ENCODE measurements at places on chromosomes 16 and 17.

GRCh38 chr16:3690980-3691720 lies 26.2 kb downstream of the TRAP1 start:
- no peak for DNase-seq

DNA sequence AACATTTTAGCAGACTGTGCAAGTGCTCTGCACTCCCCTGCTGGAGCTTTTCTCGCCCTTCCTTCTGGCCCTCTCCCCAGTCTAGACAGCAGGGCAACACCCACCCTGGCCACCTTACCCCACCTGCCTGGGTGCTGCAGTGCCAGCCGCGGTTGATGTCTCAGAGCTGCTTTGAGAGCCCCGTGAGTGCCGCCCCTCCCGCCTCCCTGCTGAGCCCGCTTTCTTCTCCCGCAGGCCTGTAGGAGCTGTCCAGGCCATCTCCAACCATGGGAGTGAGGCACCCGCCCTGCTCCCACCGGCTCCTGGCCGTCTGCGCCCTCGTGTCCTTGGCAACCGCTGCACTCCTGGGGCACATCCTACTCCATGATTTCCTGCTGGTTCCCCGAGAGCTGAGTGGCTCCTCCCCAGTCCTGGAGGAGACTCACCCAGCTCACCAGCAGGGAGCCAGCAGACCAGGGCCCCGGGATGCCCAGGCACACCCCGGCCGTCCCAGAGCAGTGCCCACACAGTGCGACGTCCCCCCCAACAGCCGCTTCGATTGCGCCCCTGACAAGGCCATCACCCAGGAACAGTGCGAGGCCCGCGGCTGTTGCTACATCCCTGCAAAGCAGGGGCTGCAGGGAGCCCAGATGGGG lies 3.1 kb downstream of the GAA start:
- no peak for DNase-seq

- no peak for DNase-seq
Observed at GRCh38 chr17:40547785-40548478, 17.3 kb downstream of the CCR7 start.

- no peak for DNase-seq
Observed at GRCh38 chr16:64417711-64418227, 704.1 kb downstream of the CDH11 start.

GRCh38 chr17:33266611-33267010 lies 26.5 kb downstream of the ASIC2 start:
- DNase-seq = no peak

GRCh38 chr17:52537421-52537820 lies 378.9 kb upstream of the CA10 start:
- no peak for DNase-seq

GRCh38 chr16:66845791-66846221 lies 1.6 kb downstream of the CA7 start:
- DNase-seq = no peak

- DNase-seq = no peak
Observed at GRCh38 chr16:1218061-1218929, 6.8 kb downstream of the TPSG1 start.

- no peak for DNase-seq
Observed at GRCh38 chr17:30369995-30370394, 8.7 kb upstream of the CPD start.

DNA sequence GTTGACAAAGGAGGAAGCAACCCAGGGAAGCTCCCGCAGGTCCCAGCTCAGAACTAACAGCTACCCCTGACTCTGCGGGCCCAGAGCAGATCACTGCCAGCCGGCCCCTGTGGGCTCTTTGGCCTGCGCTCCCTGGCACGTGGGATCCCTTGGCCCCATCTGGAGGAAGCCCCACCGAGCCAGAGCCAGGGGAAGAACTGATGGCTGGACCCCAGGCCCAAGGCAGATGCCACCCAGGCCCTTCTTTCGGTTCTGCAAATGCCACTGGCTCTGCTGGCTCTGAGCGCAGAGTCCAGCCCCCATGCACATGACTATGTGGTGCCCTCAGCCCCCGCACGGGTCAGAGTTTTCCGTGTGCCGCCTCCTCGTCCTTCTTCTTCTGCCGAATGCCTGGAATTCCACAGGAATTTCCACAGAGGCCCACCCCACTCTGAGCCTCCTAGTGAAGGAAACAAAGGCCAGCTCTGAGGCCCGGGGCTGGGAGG lies 35.8 kb upstream of the SNN start:
- DNase-seq = peak; percentile 36

- DNase-seq = no peak
Observed at GRCh38 chr16:81195885-81196534, 42.5 kb upstream of the BCO1 start.

DNA sequence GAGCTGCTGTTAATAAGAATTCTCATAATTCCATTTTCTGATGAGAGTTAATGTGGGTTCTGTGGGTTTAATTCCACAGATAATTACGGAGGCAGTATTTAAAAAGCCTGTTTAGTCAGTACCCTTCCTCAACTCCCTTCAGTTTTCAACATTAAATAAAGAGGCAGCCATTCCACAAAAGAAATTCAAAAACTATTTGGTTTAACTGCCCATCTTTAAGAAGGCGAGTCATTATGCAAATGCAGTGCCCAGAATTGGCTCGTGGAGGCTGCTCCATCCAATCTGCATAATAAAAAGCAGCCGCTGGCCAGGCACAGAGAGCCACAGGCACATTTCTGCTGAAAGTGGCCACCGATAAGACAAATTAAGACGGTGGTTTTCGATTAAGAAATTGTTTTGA lies 194.4 kb upstream of the TOX3 start:
- no peak for DNase-seq

DNA sequence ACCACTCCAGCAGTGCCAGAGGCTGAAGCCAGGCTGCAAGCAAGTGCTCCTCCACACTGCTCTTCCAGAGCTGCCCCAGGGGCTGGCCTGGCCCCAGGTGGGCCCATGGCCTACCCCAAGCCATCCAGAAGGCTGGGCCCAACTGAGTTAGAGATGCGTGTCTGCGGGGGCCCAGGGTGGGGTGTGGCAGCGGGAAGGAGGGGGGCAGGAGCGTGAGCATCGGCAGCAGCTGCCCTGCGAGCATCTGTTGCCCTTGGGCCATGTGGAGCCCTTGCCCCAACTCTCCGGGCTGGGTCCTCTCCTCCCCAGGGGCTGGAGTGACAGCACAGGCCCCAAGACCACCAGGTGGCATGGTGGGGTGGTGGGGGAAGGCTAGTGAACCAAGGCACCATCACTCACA lies 7.3 kb upstream of the SREBF1 start:
- no peak for DNase-seq

DNA sequence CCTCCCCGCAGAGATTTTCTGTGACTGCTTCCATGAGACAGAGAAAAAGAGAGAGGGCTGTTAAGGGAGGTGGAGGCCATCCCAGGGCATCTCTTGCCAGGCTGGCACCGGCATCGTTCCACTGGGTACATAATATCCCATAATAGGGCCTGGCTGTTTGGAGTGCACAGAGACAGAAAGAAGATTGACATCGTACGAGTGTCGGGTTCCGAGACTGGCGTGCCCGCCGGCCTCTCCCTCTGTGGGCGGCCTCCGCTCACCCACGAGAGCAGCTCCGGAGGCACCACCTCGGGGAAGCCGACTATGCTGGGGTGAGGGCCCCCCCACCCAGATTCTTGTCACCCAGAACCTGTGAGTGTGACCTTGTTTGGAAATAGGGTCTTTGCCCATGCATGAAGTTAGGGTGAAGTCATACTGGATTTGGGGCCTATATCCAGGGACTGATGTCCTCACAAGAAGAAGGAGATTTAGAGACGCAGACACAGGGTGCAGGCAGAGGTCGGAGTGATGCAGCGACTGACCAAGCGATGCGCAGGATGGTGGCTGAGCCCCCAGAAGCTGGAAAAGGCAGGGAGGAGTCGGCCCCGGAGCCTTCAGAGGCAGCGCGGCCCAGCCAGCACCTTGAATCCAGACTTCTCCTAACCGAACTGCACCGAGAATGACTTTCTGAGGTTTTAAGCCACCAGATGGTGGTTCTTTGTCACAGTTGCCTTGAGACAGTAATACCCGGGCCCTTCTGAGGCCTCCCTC lies 101.8 kb upstream of the CIBAR2 start:
- no peak for DNase-seq

DNA sequence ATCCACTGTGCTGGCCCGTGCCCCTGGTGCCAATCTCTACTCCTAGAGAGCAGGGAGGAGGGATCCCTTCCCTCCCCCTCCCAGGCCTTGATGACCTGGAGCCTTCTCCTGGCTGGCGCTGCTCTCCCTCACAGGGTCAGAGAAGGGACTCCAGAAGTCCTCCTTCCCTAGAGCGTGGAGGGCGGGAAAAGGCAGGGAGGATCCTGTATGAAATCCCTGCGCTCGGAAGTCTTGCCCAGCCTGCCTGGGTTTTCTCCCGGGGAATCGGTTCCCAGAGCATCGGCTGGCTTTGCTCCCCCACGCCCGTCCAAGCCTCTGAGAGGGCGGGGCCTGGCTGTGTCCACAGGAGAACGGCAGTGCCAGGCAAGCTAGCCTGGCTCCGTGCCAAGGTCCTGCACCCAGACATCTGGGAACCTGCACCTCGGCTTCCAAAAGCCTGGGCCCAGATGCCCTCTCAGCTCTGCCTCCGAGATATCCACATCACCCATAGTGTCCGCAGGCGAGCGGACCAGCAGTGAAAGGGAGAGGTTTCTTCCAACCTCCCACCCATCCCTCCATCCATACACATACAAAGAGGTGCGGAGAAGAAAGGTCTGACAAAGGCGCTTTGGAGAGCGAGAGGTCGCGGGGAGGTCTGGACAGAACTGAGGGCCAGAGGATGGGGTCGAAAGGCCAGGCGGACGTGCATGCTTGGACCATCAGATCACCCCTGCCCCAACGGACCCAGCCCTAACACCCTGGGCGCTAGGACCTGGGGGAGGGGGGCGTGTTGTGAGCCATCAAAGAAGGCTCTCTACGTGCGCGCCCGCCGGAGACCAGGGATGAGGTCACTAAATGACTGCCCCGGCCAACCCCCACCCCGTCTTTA lies 1.1 kb downstream of the MPP2 start:
- no peak for DNase-seq

DNA sequence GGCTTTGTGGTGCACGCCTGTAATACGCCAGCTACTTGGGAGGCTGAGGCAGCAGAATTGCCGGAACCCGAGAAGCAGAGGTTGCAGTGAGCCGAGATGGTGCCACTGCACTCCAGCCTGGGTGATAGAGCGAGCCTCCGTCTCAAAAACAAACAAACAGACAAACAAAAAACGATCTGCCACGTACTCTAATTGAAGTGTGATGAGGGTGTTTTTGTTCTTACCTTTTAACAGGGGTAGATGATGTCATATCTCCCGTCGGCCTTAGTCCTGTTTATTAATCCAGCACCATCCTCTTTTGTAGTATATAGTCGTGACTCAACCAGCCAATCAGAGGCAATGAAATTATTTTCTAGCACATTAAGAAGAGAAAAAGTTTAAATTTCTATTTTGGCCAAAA lies 58.5 kb downstream of the IQCK start:
- DNase-seq = no peak

DNA sequence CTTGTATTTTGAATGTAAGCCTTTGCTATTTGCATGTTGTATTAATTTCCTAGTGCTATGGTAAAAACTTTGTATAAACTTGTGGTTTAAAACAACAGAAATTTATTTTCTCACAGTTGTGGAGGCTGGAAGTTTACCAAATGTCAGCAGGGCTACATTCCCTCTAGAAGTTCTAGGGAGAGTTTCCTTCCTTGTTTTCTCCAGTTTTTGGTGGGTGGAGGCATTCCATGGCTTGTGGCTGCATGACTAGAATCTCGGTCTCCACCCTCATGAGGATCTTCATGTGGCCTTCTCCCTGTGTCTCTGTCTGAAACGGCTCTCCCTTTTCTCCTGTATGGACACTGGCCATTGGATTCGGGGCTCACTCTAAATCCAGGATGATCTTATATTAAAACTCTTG lies 482.2 kb upstream of the GOT2 start:
- DNase-seq = no peak

DNA sequence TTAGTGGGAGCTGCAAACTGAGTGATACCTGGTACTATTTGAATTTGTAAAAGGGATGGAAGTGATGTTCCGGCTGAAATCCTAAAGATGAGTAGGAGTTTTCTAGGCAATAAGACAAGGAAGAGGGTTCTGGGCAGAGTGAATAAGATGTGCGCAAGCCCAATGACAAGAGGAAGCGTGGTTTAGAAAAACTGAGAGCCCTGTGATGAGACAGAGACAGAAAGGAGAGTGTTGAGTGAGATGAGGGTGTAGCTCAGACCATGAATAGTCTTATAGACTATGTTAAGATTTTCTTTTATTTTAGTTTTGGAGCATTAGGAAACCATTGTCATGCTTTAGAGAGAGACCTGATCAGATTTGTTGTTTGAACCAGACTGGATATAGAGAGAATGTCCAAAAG lies 50.2 kb downstream of the COX10 start:
- no peak for DNase-seq

GRCh38 chr17:32141258-32141657 lies 1.0 kb upstream of the RHOT1 start:
- no peak for DNase-seq

DNA sequence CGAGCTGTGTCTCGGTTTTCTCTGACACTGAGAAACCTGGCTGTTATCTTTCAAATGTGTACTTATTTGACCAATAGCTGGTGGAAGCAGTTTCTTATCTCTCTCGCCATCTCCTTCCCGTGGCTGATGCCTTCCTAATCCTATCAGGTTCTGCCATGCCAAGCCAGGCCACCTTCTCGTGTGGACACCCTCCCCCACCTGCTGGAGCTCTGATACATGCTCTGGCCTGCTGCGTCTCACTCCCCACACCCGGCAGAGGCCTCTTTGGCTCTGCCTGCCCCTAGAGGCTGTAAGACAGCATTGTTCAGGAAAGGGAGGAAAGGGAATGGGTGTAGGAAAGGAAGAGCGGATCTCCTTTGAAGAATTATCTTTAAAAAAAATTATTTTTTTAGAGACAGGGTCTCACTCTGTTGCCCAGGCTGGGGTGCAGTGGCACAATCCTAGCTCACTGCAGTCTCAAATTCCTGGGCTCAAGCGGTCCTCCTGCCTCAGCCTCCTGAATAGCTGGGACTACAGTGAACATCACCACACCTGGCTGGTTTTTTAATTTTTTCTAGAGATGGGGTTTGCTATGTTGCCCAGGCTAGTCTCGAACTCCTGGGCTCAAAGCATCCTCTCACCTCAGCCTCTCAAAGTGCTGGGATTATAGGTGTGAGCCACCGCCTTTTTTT lies 7.5 kb upstream of the ARMC5 start:
- DNase-seq = no peak

- no peak for DNase-seq
Observed at GRCh38 chr17:69457603-69458002, 43.1 kb downstream of the MAP2K6 start.
